Right ventricle myocardium superior (tissue), 1 donor: ENCODE measurements at places on chromosomes 16 and 17. TPM values are rescaled to one million over a fixed set of nuclear protein-coding genes. Genes with fewer than 3 reads are reported as not detected.

DNA sequence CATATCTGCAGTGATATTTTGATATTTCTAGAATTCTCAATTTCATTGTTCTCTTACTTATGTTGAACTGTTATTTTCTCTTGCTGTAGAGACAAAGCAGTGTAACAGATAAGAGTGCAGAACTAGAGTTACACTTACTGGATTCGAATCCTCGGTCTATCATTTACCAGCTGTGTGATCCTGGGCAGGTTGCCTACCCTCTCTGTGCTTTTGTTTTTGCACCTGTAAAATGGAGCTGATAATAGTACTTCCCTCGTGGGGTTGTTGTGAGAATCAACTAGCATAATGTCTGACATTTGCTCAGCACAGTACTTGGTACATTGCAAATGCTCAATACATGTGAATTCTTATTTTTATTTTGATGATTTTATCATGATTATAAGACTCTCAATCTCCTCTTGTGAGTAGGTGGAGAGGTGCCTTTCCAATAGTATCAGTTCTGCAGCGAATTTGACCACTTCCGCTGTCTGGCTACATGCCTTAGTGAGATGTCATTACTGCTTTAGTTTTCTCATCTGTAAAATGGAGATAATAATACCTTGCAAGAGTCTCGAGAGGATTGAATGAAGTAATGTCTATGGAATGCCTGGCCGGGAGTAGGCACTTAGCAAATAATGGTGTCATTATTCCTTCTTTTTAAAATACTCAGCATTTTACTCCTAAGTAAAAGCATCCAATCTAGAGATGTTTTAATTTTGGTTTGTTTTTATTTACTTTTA is 312.2 kb upstream of the MAF start:
- DNase-seq, result no peak

GRCh38 chr16:3058139-3059030 is 7.1 kb upstream of the IL32 start:
- DNase-seq, result peak; percentile 72

DNA sequence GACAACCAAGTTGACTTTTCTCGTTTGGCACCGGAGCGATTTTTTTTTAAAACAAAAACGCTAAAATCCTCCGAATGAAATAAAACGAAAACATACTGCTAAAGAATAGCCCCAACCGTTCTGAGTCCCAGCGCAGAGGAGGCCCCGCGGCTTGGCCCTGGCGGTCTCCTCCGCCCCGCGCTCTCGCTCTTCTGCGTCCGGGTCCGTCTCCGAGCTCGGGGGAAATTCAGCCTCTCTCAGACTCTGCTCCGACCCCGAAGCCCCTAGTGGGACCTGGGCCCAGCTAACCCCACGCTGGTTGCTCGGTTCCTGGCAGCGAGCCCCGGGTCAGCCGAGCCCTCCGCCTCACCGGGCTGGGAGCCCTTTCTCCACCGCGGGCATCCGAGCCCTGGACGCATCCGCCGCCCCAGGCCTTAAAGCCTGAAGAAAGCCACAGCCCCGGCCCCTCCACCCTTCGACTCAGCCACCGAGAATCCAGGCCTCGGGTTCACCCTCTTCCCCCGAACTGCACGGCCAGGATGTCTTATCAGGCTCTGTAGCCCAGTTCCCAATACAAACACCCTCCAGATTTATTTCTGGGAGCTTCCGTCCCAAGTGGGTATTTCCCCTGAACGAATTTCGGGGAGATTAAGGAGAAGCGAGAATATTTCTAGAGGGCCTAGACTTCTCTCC is 1.2 kb downstream of the TBX2 start:
- DNase-seq, result peak; percentile 44

GRCh38 chr17:67041531-67041930 is 2.8 kb upstream of the CACNG1 start:
- DNase-seq, result no peak

DNA sequence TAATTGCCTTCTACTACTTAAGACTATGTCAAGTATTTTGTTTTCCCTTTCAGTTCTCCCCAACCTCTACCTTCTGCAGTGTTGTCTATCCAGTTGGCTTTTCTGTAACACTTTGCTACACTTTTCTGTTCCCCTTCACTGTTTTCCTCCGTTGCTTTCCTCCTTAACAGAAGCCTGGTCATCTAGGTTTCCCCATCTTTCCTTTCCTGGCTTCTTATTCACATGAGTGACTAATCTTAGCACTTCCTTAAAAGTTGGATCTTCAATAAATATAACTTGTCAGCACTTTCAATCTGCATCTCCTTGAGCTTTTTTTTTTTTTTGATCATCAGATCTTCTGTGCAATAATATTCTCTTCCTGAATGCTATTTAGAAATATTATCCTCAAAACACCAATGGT is 2.8 kb upstream of the SLFN11 start:
- no peak for DNase-seq

- DNase-seq, result peak; percentile 89
These were observed 743 bp downstream of the WIPI1 start for GRCh38 chr17:68456339-68457167.

DNA sequence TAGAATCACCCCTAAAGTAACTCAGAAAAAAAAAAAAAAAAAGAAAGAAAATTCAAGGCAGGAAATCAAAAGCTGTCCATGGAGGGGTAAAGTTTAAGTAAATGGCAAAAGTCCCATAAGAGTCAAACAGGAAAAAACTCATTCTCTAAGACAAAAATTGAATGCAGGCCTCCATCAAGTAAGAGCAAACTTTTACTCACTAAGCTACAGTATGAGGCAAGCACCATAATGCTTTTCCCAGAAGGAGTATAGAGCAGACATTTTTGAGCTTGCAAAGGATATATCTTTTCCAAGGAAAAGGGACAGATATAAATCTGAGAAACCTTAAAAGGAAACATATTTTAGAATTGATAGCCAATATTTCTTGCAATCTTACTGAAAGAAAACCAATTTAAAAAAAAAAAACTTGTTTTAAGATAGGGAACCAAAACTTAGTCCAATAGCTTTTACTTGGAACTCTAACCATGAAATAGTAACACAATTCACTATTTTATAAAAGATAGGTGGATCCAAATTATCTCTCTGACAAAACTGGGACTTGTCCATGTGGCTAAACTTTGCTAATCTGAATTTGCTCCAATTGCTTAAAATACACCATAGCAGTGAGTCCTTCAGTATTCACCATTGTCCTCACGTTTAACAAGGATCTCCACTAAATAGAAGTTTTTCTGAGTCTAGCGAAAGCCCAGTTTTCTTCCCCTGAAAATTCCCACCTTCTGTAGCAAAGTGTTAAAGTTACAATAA is 99.8 kb downstream of the CDH11 start:
- DNase-seq, result no peak

DNA sequence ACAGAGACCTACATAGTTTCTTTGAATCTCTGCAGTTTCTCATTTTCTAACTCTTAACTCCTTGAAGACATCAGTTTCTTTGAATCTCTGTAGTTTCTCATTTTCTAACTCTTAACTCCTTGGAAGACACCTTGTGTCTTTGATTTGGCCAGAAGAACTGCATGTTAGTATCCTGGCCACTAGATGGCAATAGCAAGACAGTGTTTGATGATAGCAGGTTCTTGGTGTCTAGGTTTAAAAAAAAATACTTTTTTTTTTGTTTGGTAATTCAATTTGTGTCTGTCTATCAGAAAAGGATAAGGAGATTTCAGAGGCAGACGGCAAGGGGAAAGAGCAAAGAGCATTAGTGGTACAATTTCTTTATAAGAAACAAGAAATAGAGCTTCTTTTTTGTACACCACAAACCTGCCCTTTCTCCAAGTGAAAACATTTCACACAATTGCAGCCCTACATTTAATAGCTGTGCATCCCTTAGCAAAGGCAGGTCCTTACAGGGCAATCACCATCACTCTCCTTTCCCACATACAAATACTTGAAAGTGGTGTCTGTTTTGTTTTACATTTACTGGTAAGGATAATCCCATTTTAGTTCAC is 1324.9 kb upstream of the CDH8 start:
- no peak for DNase-seq

The PKMYT1 gene
- total RNA-seq, result 1.1 TPM

The SCGB1C2 gene
- not detected for total RNA-seq
